Dermis blood vessel endothelial cell (primary cell): ENCODE measurements at places on chromosomes 2 and 18. TPM values are rescaled to one million over a fixed set of nuclear protein-coding genes. Genes with fewer than 3 reads are reported as not detected.

MEP1B gene
- not detected in 2 replicates for total RNA-seq

ADD2 gene
- 4.6 and 13.3 TPM in 2 replicates for total RNA-seq

TM4SF20 gene
- total RNA-seq, result not detected in 2 replicates

SOX11 gene
- not detected in 2 replicates for total RNA-seq

HOXD4 gene
- total RNA-seq, result 6.1 and 8.8 TPM in 2 replicates

ALPG gene
- 0.05 TPM in 1 of 2 replicates, not detected in the other for total RNA-seq

CRYGD gene
- total RNA-seq, result not detected in 2 replicates

SULT1C4 gene
- 76.7 and 136 TPM in 2 replicates for total RNA-seq

ATP8B1 gene
- total RNA-seq, result 51.1 and 72.5 TPM in 2 replicates

PMAIP1 gene
- total RNA-seq, result 11.7 and 14.3 TPM in 2 replicates

TPO gene
- not detected in 2 replicates for total RNA-seq

CENPO gene
- 11.6 and 24.9 TPM in 2 replicates for total RNA-seq

EIPR1 gene
- total RNA-seq, result 39.3 and 61.2 TPM in 2 replicates

AGFG1 gene
- total RNA-seq, result 45.9 and 74.0 TPM in 2 replicates

SNORC gene
- total RNA-seq, result 0.34 and 0.84 TPM in 2 replicates

DNA sequence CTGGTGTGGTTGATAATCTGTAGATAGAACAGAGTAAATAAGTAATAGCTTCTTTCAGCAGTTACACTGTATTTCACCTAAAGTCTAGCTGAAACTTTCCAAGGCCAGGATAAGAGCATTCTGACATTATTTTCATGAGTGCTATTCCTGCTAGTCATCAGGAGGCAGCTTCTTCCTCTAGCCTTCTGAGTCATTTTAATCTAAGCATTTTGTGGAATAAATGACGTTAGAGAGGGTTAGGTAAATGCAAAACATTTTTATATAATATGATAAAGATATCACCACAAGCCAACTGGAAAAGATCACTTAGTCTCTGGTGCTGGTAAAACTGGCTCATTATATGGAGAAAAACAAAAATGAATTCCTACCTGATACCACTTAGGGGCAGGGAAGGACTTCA, 138.5 kb downstream of the MEP1B start:
- DNase-seq, result no peak

DNA sequence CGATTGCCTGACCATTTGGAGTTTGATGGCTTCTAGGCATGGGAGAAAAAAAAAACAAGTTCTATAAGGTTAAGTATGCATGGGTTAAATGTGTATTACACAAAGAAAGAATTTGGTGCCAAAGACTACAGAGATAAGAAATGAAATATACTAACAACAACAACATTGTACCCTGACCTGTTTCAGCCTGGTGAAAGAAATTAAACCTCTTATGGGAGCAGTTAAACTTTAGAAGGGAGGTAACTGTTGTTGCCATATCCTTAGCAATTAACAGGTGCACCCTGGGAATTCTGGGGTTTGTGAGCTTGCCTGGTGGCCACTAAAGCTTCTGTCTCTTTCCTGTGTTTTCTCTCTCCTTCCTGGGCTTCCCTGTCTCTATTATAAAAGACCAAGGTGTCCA, 6.5 kb upstream of the IFIH1 start:
- no peak for DNase-seq

DNA sequence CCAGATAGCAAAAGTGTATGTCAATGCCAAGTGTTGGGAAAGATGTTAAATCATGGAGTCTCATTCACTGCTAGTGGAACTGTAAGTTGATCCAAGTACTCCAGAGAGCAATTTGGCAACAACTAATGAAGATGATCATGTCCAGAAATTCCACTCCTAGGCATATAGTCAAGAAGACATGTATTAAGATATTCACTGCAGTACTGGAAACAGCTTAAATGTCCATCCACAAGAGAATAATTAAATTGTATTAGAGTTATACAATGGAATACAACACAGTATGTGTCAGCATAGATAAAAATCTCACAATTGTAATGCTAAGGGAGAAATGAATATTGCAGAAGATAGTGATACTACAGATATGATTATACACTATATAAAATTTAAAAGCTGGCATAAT, 15.2 kb upstream of the LBH start:
- DNase-seq, result no peak

GRCh38 chr2:165692906-165693305, 101.1 kb downstream of the GALNT3 start:
- no peak for DNase-seq

- no peak for DNase-seq
Measured at GRCh38 chr2:58514252-58514651, 273.1 kb upstream of the FANCL start.

DNA sequence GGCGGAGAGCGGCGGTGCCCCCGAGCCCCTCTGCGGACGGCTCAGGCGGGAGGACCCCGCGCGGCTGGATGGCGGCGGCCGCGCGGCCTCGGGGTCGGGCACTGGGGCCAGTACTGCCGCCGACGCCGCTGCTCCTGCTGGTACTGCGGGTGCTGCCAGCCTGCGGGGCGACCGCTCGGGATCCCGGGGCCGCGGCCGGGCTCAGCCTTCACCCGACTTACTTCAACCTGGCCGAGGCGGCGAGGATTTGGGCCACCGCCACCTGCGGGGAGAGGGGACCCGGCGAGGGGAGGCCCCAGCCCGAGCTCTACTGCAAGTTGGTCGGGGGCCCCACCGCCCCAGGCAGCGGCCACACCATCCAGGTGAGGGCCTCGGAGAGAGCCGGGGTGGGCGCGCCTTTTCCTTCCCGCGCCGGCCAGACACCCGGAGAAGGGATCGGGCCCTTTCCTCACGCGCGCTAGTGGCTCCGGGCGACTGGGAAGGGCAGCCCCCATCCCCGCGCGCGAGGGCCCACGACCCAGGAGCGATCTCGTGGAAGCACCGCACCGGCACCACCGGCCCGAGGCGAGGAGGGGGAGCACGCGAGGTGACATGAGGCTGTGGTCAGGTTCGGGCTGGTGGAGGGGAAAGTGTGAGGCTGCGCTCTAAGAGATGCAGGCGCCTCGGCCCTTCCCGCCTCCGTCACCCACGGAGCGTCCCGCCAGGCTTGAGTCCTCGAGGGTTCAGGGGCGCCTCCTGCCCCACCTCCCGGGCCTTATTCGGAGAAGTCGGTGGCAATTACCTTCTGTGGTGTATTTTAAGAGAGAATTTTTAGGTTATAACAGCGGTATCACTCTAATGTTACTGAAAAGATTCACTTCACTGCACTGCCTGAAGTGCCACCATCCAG, 607 bp downstream of the LAMA3 start:
- DNase-seq, result peak; percentile 32

GRCh38 chr2:30768708-30769480, 38.4 kb downstream of the CAPN13 start:
- no peak for DNase-seq

- no peak for DNase-seq
Measured at GRCh38 chr2:86352727-86353221, 15.3 kb upstream of the REEP1 start.

- no peak for DNase-seq
Measured at GRCh38 chr2:132253496-132254305, 91.9 kb upstream of the ANKRD30BL start.

GRCh38 chr2:185373229-185373628, 365.4 kb upstream of the FSIP2 start:
- DNase-seq, result no peak

DNA sequence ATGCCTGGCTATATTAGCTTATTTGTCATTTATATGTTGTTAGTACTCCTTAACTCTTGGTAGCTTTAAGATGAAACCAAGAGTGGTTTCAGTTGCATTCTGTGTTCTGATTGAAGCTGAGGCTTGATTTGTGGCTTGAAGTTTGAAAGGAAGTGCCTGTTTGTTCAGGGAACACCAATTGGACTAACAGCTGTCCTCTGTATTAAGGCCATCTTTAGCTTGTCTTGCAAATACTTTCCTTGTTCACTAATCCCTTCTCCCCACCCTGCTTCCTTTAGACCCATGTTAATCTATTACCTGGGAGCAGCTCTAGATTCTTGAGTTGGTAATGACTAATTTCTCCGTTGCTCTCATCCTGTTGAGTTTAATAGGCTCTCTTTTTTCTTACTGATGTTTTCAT, 13.4 kb downstream of the ITGA6 start:
- DNase-seq, result peak; percentile 54

GRCh38 chr2:70095720-70096670, 8.7 kb downstream of the PCBP1 start:
- DNase-seq, result no peak

DNA sequence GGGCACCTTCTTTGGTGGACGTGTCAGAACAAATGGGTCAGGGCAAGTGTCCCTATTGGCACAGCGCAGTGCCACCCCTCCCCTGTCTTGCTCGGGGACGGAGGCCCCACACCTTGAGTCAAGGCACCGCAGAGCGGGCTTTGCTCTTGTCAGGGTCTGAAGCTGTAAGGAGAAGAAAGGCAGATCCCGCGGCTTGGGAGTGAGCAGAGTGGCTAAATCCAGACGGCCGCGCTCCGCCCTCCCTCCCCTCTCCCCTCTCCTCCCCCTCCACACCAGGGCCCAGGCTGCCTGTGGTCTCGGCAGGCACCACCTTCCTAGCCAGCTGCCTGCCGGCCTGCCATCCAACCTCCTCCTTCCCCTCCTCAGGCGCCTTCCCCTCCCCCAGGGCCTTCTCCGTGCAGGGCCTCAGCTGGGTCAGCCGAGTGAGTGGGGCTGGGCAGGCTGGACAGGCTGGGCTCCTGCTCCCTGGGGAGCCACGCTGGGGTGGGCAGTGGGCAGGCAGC, 25.8 kb downstream of the SPEG start:
- DNase-seq, result no peak

DNA sequence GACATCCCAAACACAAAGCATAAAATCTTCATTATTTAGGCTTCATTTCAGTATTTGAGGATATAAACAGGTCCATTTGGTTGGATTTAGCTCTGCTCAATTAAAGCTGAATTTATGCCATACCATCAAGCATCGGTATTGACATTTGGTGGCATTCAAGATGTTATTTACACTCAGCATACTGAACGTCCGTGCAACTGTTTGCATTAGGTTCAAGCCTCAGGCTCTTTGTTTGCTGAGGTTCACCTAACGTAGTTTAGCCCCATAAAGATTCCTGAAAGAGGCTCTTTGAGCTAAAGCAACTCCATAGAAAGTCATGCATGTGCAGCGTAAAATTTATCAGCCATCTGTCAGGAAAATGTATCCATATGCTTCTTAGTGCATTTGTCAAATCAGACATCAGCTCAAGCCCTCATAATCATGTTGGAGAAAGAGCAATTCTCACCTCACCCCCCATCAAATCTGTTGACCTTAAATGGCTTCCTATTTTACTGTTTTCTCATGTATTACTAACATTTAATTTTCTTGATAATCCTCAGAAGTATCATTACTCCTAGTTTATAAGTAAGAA, 366.9 kb downstream of the EPHA4 start:
- no peak for DNase-seq

GRCh38 chr2:152858594-152859265, 140.3 kb downstream of the ARL6IP6 start:
- no peak for DNase-seq

DNA sequence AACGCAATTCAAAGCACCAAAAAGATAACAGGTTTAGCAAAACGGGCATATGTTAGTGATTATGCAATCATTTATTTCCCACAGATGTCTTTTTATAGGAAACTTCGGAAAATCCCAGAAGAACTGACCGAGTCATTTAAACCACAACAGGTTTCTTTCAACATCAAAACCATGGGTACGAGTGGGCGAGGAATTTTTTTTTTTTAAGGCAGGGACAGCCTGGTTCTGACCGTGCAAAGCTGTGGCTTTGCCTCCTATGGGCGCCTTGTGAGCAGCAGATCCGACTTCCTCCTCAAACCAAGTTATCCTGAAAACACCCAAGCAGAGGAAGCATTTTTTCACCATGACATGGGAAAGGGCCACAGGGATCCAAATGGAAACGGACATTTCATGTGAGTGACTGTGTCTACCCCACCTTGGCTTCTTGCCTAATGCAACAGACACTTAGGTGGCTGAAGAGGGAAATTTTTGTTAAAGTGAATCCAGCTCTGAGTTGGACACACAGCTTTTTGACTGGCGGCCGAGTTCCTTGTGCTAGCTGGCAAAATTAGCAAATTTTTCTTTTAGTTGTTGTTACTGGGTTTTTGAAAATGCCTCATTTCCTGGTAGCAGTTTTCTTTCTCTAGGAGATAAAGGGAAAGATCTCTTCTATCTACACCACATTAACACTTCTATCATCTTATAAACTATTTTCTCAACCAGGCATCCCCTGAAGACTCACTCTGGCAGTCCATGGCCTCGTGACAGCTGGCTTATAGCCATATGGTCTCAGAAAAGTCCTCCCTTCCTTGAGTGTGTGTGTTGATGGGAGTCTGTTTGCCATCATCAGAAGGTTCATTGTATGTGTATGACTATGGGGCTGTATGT, 487.4 kb upstream of the ZEB2 start:
- DNase-seq, result peak; percentile 88

DNA sequence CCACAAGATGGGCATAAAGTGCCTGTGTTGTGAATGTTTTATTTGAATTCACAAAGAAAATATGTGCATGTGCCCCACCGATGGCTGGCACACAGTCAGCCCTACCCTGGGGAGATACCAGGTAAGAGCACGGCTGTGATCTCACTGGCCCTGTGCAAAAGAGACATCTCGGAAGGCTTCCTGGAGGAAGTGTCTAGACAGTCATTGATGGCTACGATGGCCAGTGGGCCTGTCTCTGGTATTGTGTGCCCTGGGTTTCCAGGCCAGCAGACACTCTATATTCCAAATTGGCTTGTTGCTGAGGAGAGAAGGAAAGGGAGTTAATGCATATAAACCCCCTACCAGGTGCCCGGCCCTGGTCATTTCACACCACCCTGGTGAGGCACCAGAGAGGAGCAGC, 211.7 kb downstream of the GLI2 start:
- no peak for DNase-seq

GRCh38 chr2:197269815-197270214, 40.8 kb downstream of the ANKRD44 start:
- no peak for DNase-seq

GRCh38 chr2:173232956-173233744, 121.5 kb upstream of the CDCA7 start:
- no peak for DNase-seq

GRCh38 chr2:109135359-109136197, 6.6 kb downstream of the SH3RF3 start:
- DNase-seq, result peak; percentile 58

- DNase-seq, result peak; percentile 13
Measured at GRCh38 chr2:177679611-177680605, 287.3 kb downstream of the AGPS start.

GRCh38 chr2:222708274-222708710, 36.8 kb downstream of the MOGAT1 start:
- peak; percentile 82 for DNase-seq

- peak; percentile 2 for DNase-seq
Measured at GRCh38 chr18:54608028-54608642, 17.1 kb downstream of the DYNAP start.

GRCh38 chr2:227661025-227661649, 5.5 kb upstream of the SCYGR5 start:
- DNase-seq, result no peak

- DNase-seq, result no peak
Measured at GRCh38 chr2:145116056-145116455, 596.1 kb upstream of the ZEB2 start.

- DNase-seq, result no peak
Measured at GRCh38 chr2:125444106-125444505, 1211.9 kb upstream of the GYPC start.

DNA sequence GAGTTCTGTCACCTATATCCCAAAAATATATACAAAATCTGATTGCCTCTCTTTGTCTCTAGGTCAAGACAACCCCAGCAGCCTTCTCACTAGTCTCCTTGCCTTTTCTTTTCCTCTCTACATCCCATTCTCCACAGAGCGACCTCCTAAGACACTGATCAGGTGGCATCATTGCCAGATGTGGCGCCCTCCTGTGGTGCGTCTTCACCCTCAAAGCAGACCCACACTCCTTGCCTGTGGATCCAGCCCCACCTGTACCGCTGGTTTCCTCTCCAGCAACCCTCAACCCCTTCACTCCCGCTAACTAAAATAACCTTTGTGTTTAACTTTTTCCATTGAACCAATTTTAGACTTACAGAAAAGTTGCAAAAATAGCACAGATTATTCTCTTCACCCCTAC, 273.3 kb downstream of the GLI2 start:
- DNase-seq, result peak; percentile 14
